Right renal pelvis (tissue), 4 donors: ENCODE measurements at places on chromosomes 5 and 9. TPM values are rescaled to one million over a fixed set of nuclear protein-coding genes. Genes with fewer than 3 reads are reported as not detected.

MEIKIN gene
- polyA plus RNA-seq: not detected

ALDH1A1 gene
- 346 TPM for polyA plus RNA-seq

GPR150 gene
- polyA plus RNA-seq: not detected

LRRC14B gene
- polyA plus RNA-seq: not detected

ZDHHC21 gene
- polyA plus RNA-seq: 20.8 TPM

SLC4A9 gene
- 17.6 TPM for polyA plus RNA-seq

RALGPS1 gene
- 22.4 TPM for polyA plus RNA-seq

SLC6A3 gene
- 0.64 TPM for polyA plus RNA-seq

EIF4E1B gene
- polyA plus RNA-seq: not detected

C5orf52 gene
- polyA plus RNA-seq: not detected

TPPP gene
- polyA plus RNA-seq: 4.5 TPM

FGF18 gene
- 0.40 TPM for polyA plus RNA-seq

CCIN gene
- polyA plus RNA-seq: 0.35 TPM

SMIM33 gene
- not detected for polyA plus RNA-seq

PROB1 gene
- 3.4 TPM for polyA plus RNA-seq
